ENCODE measurements at places on chromosomes 5 and 9.

- no peak for DNase-seq
Observed at GRCh38 chr5:1033178-1033577, 24.6 kb downstream of the NKD2 start.

DNA sequence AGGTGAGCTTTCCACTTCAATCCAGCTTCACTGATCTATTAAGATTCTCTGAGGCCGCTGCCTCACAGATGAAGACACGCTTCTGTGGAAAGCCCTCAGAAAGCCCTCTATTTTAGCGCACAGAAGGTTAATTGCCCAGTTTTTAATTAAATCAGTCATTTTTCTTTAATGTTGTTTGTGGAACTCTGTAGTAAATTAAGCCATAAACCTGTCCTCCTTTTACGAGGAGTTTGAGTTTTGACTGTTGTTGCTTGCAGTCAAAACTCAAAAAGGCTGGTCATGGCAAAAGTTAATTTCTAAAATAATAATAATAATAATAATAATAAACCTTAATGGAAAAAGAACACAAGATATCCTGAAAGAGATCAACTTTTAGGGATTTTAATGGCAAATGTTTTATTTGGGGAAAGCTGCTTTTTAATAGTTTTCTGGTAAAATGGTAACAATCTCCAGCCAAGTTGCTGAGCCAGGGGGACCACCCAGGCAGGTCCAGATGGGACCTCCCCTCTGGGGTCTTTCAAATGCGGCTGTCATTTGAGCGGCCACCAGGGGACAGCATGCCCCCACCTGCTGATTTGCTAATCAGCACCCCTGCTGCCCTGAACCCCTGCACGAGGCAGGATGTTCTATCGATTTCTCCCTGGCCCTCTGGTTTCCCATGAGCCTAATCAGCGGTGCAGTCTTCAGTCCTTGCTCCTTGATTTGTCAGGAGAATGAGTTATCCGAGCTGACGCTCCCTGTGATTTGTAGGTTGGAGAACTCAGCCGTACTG, 247.2 kb downstream of the FSTL4 start:
- DNase-seq: no peak

GRCh38 chr9:92740009-92740408, 24.6 kb downstream of the BICD2 start:
- DNase-seq: no peak

- no peak for DNase-seq
Observed at GRCh38 chr9:38384990-38385848, 7.3 kb upstream of the ALDH1B1 start.

- no peak for DNase-seq
Observed at GRCh38 chr5:84724683-84725082, 340.0 kb upstream of the EDIL3 start.

- no peak for DNase-seq
Observed at GRCh38 chr9:96080364-96080763, 204.9 kb downstream of the ERCC6L2 start.

Measured in NCI-H345 (cell line).